ENCODE measurements at places on chromosomes 2 and 18. TPM values are rescaled to one million over a fixed set of nuclear protein-coding genes. Genes with fewer than 3 reads are reported as not detected.

DNA sequence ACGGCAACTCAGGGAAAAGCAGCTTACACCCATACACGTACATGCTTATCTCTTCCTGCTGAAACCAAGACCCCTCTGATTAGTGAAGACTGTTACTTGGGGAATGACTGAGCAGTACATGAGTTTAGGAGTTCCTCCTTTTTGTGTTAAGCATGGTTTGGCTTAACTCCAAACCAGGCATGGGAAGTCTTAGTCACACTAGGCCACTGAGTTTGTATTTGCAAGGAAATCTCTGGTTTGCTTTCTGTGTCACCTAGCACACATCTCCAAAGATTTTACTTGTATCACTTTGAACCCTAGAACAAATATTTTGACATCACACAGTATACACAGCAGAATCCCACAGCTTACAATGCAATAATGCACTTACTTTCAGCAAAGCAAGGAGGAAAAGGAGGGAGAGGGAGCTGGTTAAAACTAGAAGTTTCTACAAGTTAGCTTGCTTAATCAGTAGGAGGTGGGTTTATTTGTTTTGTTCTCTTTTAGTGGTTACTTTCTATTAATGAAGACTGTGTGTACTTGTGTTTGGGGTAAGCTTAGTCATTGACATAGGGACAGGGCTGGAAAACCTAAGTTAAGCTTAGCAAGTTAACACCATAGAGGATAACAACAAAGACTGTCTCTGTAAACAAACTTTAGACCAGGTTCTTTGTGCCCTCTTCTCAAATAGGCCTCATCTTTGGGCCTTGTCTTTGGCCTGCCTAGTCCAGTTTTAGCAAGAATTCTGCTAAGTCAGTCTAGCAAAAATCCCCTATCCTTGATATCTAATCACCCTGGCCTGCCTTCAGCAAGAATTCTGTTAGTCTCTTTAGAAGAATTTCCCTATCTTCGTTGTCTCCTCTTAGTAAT lies 219.4 kb downstream of the MREG start:
- DNase-seq: peak; percentile 98

DNA sequence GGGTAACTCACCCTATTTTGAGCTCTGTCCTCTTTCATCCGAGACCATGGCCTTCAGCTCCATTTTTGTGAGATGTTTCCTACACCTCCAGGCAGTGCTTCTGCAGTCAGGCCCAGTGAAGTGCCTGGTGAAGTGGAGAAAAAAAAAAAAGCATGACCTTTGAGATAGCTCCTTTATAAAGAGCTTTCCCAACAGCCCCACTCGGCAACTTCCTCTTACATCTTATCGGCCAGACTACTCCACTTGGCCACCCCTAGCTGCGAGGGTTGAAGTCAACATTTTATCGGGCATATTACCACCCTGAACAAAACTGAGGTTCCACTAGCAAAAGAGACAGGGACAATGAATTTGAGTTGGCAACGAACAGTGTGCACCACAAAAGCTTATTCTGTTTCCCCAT lies 124.8 kb upstream of the RNF152 start:
- peak; percentile 57 for DNase-seq

- peak; percentile 57 for DNase-seq
Observed at GRCh38 chr2:111905990-111906735, 7.8 kb downstream of the MERTK start.

DNA sequence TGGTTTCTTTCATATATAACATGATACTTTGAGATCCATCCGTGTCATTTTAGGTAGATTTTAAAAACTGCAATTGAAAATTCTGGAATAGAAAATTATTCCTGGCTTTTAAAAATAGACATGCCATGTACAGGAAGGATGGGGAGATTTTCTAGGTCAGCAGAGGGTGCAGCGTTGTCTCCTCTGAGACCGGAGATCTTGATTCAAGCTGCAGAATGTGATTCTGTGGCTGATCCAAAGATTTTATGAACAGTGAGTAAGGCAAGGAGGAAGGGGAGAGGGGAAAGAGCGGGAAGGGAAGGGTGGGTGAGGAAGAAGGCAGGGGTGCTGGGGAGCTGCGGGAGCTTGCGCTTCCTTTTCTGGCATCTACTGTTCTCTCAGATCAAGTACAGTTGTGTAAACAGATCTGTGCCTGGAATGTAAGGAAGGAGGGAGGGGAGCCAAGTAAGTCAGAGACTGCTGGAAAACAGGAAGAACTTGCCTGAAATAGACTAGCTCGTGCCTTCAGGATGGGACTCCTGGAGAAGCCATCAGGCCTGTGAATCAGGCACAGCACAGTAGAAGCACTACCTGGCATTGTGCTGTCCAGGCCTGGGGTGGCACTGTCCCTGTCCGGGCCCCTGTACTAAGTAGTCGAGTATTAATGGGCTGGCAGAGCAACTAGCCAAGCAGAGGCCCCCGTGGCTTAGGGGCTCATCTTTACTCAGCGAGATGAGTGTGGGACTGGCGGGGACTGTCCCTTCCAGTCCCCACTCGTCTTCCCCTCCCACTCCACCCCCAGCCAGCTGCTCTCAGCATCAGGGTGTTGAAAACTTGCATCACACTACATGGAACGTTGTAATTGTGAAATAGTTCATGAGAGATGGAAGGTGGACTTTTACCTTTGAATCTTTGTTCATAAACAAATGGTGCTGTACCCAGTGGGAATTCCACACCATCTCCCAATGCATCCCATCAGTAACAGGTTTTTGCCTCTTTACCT lies 163.5 kb downstream of the UXS1 start:
- peak; percentile 78 for DNase-seq

DNA sequence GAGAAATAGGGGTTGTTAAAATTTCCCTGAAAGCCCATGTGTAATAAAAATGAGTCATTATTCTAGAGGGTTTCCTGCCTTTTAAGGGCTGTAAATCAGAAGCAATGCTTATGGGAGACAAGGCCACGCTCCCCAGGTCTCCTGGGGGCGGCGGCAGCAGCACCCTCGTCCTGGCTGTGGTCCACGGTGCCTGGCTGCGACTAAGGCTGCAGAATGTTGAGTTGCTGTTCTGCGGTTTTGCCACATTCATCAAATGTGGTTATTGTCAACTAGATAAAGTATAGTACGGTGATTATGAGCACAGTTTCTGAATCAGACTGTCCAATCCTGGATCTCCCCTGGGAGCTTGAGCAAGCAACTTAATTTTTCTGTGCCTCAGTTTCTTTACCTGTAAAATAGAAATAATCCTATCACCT lies 11.9 kb upstream of the AGFG1 start:
- DNase-seq: peak; percentile 87

SRD5A2 gene
- total RNA-seq: not detected

MTLN gene
- total RNA-seq: 75.7 TPM

CROCC2 gene
- not detected for total RNA-seq

BOK gene
- total RNA-seq: 54.0 TPM

PFN4 gene
- 0.64 TPM for total RNA-seq
